ENCODE measurements at places on chromosomes 4 and X.
A peak's percentile ranks its signal among the peaks of the same experiment; 100 is the strongest.

DNA sequence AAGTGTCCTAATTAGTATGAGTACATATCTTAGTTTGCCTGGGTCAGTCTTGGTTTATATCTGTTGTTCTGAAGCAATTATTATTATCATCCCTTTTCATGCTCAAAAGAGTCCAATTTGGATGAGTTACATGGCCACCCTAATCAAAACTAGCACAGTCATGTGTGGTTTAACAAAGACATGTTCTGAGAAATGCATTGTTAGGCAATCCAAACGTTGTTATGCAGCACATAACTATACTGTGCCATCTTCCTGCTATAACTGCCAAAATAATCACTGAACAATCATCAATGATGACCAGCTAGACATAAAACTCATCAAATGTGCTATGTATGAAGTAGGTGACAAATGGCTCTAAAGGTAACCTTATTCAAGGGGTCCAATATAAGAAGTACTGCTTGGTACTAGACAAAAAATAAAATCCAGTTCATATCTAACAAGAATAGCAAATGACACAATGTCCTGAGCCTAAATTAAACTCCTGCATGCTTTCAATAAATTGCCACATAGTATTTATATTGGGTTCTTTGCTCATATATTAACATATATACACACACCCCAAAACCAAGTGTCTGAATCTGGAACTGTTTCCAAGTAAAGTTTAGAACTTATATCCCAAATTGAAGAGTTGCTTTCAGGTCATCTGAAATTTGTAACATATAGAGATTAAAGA, 41.9 kb downstream of the CNOT6L start:
- no peak for DNase-seq

GRCh38 chr4:1218634-1219565, 30.0 kb downstream of the CTBP1 start:
- peak; percentile 0 for DNase-seq

GRCh38 chr4:26813698-26814097, 46.9 kb upstream of the STIM2 start:
- DNase-seq: no peak

- no peak for DNase-seq
These were observed 712 bp downstream of the PNPLA4 start for GRCh38 chrX:7926501-7926900.

GRCh38 chr4:58515226-58515625, 1405.0 kb upstream of the IGFBP7 start:
- no peak for DNase-seq

- DNase-seq: no peak
These were observed 11.8 kb downstream of the SUPT20HL1 start for GRCh38 chrX:24372021-24372763.

DNA sequence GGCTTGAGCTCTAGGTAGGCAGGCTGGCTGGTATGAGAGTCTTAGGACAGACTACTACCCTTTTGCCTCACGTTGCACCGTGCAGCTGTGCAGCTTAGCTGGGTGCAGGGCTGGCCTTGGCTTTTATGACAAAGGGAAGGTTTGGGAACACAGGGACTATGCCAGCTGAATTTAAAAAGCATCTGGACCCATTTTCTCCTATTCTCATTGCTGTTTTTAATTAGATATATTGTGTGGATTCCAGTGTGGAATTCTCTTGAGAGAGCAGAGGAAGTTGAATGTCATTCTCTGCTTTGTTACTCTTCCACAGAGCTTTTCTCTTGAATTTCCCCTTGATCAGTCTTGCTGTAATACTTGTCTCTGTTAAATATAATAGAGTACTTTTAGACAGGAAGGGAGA, 192.7 kb downstream of the ZNF330 start:
- no peak for DNase-seq
